Hematopoietic multipotent progenitor cell (in vitro differentiated cells): ENCODE measurements at places on chromosomes 16 and 17. TPM values are rescaled to one million over a fixed set of nuclear protein-coding genes. Genes with fewer than 3 reads are reported as not detected.

AXIN2 gene
- under 0.01 TPM for total RNA-seq

GRCh38 chr16:79972053-79972704 lies 371.6 kb upstream of the MAF start:
- peak; percentile 11 for DNase-seq

DNA sequence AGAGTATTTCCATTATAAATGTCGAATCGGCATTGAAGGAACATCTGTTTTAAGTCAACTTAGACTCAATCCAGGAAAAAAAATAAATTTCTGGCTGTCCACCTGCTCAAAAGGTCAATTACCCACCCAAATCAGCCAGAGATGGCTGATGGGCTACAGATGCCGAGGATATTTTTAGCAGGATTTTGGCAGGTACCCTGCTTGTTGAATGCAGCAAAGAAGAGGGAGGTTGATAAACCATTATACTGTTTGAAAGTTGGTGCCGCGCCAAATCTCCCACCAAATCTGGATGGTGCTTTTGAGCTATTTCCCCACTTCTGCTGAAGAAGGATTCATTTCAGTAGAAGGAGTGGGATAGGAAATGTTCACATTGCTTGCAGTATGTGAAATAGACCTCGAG lies 537.7 kb downstream of the MAF start:
- DNase-seq = no peak

- no peak for DNase-seq
Observed at GRCh38 chr16:13630374-13630773, 289.6 kb upstream of the ERCC4 start.

- no peak for DNase-seq
Observed at GRCh38 chr17:72591289-72592241, 470.7 kb downstream of the SOX9 start.
